ENCODE measurements at places on chromosomes 12 and 14.

- no peak for DNase-seq
Observed at GRCh38 chr12:46523863-46524770, 151.5 kb upstream of the SLC38A2 start.

GRCh38 chr14:52395728-52396127 lies 81.6 kb downstream of the PTGER2 start:
- DNase-seq: no peak

- no peak for DNase-seq
Observed at GRCh38 chr12:128916425-128916824, 63.1 kb downstream of the GLT1D1 start.

GRCh38 chr12:24979329-24979728 lies 30.4 kb upstream of the BCAT1 start:
- no peak for DNase-seq

GRCh38 chr12:93832131-93832530 lies 155.0 kb downstream of the CRADD start:
- no peak for DNase-seq

DNA sequence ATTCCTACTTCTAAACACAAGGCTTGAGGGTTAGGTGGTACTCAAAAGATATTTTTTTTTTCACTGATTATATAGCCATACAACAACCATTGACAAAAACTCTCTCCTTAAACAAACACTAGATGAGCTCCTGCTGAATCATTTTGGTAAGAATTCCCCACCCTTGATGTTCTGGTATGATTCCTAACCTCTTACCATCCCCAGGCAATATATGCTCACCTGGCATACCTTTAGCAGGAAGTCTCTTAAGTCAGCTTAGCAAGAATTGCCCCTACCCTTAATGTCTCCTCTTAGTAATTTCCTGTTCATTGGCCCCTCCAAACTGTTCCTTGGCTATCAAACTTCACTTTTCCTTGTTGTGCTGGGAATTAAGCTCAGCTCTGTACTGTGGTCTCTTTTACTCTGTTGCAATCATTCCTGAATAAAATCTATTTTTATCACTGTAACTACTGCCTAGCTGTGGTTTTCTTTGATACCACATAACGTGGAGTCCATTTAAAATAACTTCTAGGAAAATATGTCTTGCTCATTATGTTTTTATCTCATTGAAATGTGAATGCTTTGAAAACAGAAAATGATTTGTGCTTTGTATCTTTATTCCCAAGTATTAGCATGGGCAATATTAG lies 712.6 kb downstream of the SLC16A7 start:
- no peak for DNase-seq

- DNase-seq: no peak
Observed at GRCh38 chr12:99093166-99093565, 448.1 kb downstream of the APAF1 start.

DNA sequence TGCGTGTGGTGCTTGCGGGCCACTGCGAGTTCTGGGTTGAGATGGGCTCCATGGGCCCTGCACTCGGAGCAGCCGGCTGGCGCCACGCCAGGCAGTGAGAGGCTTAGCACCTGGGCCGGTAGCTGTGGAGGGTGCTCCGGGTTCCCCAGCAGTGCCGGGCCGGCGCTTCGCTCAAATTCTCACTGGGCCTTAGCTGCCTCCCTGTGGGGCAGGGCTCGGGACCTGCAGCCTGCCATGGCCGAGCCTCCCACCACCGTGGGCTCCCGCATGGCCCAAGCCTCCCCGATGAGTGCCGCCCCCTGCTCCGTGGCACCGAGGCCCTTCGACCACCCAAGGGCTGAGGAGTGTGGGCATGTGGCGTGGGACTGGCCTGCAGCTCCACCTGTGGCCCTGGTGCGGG lies 375.7 kb downstream of the NELL2 start:
- DNase-seq: no peak

GRCh38 chr12:12379831-12380730 lies 23.2 kb downstream of the BORCS5 start:
- DNase-seq: no peak

- no peak for DNase-seq
Observed at GRCh38 chr12:47442310-47442709, 263.5 kb downstream of the RPAP3 start.

DNA sequence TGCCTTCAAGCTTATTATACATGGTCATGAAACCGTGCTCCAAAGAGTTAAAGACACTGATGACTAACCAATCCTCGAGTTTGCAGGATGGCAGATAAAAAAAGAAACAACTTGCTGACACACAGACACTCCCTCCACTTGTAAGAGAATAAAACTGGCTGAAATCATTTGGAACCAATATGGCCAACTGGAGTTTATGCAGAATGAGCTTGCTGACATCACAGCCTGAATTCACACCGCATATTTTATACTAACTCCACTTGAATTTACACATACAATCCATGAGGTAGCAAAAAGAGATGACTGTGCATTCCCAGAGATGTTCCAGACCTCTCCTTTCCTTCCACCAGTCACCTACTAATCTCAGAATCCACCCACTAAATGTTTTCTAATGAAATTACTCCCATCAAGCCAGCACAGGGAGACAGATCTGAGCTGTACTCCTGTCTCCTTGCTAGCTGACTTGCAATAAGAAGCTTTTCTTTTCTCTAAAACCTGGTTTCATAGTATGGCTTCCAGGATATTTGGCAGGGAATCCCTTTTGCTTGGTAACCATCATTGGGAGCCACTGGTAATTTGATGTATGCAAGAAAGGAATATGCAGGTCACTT lies 15.8 kb upstream of the PTPRR start:
- no peak for DNase-seq

DNA sequence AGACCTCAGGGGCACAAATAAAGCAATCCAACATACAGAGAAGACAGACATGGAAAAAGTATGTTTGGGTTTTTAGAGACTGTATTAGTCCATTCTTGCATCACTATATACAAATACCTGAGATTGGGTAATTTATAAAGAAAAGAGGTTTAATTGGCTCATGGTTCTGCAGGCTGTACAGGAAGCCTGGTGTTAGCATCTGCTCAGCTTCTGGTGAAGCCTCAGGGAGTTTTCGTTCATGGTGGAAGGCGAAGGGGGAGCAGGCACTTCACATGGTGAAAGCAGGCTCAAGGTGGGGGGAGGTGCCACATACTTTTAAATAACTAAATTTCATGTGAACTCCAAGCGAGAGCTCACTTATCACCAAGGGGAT lies 3.7 kb upstream of the PPP2R5C start:
- DNase-seq: no peak

DNA sequence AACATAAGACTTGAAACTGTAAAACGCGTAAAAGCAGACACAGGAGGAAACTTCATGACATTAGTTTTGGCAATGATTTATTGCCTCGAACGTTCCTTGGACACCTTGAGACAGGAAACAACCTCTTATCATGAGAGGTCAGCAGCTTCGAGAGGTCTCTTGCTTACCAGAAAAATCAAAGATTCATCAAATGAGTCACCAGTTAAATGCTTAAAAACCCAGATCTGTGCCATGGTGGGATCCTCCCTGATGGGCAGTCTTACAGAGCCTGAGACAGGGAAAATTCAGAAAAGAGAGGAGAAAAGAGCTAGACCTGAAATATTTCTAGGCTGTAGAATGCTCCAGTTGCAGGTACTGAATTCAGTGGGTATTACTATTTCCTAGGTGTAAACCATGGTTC lies 1093.9 kb downstream of the AACS start:
- no peak for DNase-seq

GRCh38 chr14:99931308-99931707 lies 133.9 kb upstream of the EVL start:
- no peak for DNase-seq

DNA sequence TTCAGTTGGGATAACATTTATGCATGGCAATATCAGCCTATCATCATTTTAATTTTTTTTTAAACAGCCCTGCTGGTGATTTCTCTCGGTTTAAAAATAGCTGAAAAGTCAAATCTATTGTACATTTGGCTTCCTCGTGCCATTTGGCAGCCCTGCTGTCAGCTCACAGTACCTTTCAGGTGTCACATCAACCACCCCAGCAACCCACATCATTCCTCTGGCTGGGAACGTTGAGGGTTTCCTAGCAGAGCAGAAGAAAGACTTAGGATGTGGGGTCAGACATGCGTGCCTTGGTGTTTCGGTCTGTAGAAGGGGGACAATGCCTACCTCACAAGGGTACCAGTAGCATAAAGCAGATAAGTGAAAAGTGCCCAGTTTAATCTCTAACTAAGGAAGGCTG lies 15.8 kb downstream of the PEBP1 start:
- no peak for DNase-seq

DNA sequence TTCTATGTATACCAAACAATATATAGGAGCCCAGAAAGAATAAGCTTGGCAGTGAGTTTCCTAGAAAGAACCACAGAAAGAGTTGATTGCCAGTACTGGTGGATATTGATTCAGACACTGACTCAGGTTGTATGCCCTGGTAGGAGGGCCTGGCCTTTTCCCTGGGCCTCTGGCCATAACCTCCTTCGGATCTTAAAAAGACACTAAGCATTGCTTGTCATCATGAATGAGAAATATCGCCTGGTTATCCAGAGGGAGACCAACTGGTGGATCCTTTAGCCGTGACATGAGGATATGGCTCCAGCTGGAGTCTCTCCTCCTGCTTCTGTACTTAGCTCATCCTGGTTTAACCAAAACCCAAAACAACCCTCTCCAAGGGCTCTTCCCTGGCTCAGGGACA lies 231.5 kb downstream of the MSRB3 start:
- no peak for DNase-seq

- no peak for DNase-seq
Observed at GRCh38 chr14:76867516-76868453, 41.6 kb downstream of the LRRC74A start.

- DNase-seq: peak; percentile 18
Observed at GRCh38 chr12:122793685-122794106, 19.3 kb downstream of the CCDC62 start.

DNA sequence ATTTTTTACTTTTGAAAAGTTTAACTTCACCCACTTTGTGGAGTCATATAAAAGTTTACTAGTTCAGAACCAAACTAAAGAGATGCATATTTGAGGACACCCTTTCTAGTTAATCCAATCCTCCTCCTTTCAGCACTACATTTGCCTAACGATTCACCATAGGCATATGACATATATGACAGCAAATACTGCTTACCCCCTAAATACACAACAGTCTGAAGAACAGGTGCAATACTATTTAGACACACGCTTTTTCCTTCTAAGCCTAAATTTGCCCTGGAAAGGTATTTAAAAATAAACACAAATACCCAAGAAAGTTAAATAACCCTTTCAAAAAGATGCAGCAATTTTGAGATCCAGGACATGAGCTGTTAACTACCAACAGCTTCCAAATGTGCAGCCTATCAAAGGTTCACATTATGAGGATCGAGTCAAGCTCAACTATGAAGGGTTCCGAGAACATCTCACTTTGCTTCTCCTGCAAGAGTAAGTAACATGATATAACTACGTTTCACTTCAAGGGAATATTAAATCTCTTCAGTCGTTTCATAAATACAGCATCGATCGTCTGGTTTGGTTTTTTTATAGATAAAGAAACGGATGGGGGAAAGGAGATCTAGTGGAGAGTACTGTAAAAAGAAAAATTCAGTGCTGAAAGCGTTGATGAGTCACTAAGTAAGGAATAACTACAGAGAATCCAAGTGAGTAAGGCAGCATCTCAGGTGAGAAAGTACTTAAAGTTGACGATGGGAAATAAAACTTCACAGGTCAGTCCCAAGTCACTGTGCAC lies 677 bp upstream of the AP4S1 start:
- DNase-seq: no peak

DNA sequence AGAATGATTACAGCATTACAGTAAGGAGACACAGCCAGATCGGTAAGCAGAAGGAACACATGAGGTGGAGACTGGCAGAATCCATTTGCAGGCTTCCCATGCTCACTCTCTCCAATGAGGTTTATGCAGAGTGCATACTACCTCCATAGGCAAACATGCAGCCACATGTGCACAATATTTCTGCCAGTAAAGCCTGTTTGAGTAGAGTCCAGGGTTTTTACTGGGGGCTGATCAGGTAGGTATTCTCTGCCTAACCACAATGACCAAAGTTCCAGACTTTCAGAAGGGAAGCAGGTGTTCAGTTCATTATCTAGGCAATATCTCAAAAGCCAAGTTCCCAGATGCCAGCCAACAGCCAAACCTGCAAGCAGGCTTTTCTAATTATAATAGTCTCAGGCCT lies 31.1 kb downstream of the INTS13 start:
- DNase-seq: no peak

GRCh38 chr12:9732921-9733461 lies at the start of gene CLECL1:
Gene CLECL1 (minus strand): TSS chr12:9733097.
- DNase-seq: no peak

GRCh38 chr14:68318828-68319227 lies 474.0 kb downstream of the ZFP36L1 start:
- DNase-seq: peak; percentile 56
